ENCODE measurements at places on chromosomes 6 and 20.

DNA sequence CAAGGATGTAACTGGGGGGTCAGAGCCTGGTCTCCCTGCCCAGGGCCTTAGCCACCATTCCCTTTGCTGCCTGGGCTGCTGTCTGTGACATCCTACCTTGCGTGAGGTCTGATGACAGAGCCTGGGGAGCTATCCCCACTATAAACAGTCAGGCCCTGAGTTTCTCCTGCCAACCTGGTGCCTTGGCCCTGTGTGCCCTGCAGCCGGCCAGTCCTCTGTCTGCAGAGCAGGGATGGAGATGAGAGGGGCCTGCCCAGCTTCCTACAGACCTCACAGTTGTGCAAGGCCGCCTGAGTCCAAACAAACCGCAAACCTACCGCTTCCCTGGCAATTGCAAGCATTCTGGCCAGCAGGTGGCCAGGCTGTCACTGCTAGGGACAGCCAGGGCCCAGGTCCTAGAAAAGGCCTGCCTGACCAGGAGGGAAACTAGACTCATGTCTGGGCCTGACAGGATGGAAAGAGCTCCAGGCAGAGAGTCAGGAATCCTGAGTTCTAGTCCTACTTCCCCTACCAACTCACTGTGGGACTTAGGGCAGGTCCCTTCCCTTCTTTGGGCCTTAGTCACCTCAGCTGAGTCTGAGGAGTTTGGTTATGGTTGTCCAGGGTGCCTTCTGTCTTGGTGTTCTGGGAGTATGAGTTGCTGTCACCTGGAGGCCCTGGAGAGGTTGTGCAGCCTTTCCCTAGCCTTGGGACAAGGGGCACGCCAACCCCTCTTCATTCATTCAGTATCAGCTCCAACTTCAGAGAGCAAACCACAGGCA lies 86.2 kb downstream of the VEGFA start:
- no peak for DNase-seq

DNA sequence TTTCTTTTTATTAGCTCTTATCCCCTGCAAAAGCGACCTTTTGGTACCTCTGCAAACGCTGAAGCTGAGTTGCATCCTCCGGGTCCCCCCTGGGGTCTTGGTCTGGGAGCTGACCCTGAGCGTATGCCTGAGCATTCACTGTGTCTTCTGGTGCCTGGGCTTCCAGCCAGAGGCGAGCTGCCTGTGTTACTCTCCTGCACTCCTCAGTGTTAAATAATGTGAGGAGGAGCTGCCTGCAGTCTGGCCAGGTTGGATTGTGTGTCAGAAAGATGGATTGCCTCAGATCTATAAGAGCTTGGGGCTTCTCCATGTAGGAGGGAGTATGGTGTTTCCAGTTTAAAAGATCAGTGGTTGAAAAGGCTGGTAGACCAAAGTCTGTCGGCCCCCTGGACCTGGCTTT lies 8.7 kb upstream of the GMPR start:
- DNase-seq, result no peak

DNA sequence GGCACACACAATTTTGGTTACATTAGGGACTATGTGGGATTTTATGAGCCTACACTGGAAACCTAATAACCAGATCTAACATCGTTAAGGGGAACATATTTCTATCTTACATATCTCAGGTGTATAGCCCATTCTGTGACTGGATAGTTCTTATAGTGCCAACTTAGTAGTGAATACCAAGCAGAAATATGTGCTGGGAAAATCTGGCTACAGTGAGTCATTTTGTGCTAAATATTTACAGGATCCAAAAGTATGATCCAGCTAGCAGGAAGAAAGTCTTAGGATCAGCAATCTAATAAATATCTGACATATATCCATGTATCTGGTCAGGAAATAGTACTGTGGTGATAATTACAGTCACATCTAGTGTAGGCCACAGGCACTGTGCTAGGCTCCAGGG lies 94.6 kb upstream of the INSM1 start:
- no peak for DNase-seq

- DNase-seq, result no peak
Observed at GRCh38 chr6:127423921-127424320, 35.3 kb downstream of the KIAA0408 start.

GRCh38 chr20:33250666-33251065 lies 14.9 kb downstream of the BPIFA1 start:
- no peak for DNase-seq

GRCh38 chr20:22629447-22629846 lies 45.1 kb upstream of the FOXA2 start:
- no peak for DNase-seq

- peak; percentile 74 for DNase-seq
Observed at GRCh38 chr6:37168811-37169495, 999 bp upstream of the PIM1 start.

All from activated effector memory CD4-positive, alpha-beta T cell treated with anti-CD3 and anti-CD28 coated beads, Interleukin-2, amount 50 U/mL, for 16 hours (primary cell).